Astrocyte of the hippocampus (primary cell): ENCODE measurements at places on chromosomes 4 and X.

DNA sequence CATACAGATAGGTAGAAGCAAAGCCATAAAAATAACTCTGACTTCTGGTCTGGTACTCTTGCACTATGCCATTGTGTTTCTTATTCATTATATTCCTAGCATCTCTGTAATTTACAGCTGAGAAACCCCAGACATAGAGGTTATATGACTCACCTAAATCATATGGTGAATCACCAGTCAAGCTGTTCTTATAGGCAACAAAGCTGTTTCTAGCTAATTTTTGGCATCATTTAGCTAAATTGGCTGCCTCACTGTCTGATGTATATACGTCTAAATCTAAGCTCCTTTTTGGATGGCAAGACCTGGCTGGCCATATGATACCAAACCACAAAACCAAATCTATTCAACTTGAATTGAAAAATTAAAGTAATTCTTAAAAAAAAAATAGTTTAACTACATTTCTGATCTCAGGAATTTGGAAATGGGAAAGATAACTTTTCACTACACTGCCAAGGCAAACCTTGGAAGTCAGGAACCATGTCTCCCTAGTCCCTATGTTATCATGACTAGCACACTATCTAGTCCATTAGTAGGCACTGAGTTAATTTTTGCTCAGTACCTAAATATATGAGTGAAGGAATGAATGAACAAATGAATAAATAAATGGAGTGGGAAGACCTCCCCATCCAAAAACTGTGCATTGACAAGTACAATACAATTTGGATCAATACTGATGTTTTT is 41.3 kb upstream of the STAG2 start:
- peak; percentile 59 for DNase-seq

DNA sequence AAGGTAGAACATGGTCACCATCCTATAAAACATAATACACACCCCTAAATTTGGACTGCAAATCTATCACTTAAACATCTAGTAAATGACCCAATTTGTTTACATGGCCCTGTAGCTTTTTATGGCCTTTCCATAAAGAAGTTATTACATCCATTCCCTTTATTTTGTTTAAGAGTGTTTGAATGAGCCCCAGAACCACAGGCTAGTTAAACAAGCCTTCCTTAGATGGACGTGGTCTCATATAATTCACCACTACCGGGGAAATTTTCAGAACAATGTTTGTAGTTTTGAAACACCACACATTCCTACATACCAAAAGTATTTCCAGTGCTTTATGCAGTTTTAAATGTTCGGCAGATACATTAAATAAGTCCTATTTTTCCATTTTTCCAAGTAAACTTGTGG is 12.3 kb downstream of the PDGFC start:
- peak; percentile 77 for DNase-seq

GRCh38 chrX:148681605-148682004 is 181.2 kb downstream of the AFF2 start:
- peak; percentile 13 for DNase-seq

DNA sequence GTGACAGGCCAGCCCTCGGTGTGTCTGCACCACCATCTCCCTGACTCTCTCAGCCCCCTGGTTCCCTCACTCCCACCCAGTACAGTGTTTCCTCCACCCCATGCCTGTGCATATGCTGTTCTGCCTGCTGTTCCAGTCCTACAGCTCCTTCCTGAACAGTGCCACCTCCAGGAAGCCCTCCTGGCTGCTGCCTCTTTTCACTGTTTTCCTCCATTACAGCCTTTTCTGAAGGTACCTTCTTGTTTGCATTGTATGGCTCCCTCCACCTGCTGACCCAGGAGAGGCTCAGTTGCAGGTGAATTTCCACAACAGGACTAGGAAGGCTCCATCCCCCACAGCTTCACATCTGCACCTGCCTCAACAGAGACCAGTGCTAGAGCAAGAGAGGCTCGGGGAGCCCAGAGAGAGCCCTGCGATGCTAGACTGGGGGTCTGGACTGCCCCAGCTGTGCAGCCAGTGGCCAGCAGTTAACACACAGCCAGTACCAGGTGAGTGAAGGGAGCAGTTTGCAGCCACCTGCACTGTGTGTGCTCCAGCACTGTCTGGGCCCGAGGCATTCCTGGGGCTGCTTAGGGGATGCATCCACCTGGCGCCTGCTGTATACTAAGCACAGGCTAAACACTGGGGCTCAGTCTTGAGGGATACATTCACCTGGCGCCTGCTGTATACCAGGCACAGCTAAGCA is 92.0 kb downstream of the ADRA2C start:
- no peak for DNase-seq
